ENCODE measurements at places on chromosomes 1 and 21.

GRCh38 chr21:39715804-39716397 is 29.1 kb upstream of the IGSF5 start:
- DNase-seq: peak; percentile 47

- no peak for DNase-seq
Measured at GRCh38 chr1:95004013-95004412, 68.7 kb downstream of the ALG14 start.

- peak; percentile 86 for DNase-seq
Measured at GRCh38 chr1:47409311-47410067, 6.6 kb upstream of the FOXE3 start.

DNA sequence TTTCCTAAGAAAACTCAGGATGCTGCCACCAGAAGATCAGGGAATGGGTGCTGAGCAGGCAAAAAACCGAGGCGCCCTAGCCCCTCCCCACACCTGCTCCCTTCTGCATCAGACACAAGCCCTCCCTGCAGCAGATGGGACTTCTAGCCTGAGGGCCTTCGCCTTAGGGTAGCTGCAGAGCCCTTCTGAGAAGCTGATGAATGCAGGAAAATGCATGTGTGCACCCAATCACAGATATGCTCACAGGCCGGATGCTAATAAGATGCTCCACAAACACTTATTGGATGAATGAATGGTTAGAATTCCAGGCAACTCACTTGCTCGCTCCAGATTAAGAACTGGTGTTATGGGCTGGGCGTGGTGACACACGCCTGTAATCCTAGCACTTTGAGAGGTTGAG is 6.8 kb upstream of the C1orf210 start:
- no peak for DNase-seq

DNA sequence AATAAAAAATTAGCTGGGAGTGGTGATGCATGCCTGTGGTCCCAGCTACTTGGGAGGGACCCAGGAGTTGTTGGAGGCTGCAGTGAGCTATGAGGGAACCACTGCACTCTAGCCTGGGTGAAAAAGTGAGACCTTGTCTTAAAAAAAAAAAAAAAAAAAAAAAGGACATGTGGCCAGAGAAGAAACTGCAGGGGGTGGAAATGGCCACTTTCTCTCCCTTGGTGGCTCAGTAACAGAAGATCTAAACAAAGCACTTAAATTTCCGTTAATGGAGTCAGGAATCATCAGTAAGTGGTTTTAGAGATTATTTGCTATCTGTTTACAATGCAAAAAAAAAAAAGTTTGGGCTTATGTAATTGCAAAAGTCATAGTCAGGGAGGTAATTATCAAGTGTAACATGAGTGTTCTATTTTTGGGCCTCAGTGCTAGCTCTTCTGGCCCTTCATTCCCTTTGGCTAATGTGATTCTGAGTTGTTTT is 19.3 kb upstream of the OPRD1 start:
- no peak for DNase-seq

GRCh38 chr1:162823771-162824525 is 33.4 kb downstream of the HSD17B7 start:
- DNase-seq: no peak

DNA sequence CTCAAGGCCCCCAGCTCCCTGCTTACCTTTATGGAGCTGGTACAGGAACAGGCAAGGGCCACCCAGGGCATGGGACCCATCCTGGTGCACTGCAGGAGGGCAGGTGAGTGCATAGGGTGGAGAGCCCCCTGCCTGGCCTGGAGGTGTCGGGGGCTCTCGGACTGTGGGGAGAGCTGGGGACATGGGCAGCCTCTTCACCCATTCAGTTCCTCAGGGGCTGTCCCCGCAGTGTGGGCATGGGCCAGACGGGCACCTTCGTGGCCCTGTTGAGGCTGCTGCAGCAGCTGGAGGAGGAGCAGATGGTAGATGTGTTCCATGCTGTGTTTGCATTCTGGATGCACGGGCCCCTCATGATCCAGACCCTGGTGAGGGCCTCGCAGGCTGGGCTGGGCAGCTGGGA is 7.3 kb upstream of the LGR6 start:
- no peak for DNase-seq

DNA sequence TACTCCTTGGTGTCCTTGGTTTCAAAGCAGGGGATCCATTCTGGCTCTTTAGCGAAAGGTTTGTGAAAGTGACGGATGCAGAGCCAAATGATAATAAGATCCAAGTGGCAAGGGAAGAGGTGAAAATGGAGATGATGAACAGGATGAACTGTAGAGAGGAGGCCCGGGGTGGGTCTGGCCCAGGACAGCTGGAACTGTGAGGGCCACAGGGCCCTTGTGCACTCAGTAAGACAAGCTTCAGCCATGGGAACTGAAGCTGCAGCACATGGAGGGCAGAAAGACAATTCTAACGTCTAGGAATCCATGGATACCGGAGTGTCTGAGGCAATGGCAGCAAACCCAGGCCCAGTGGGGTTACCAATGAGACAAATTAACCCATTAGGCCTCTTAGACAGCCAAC is 4.8 kb downstream of the KCNA2 start:
- no peak for DNase-seq

GRCh38 chr1:15803380-15803779 is 4.1 kb downstream of the UQCRHL start:
- peak; percentile 43 for DNase-seq

DNA sequence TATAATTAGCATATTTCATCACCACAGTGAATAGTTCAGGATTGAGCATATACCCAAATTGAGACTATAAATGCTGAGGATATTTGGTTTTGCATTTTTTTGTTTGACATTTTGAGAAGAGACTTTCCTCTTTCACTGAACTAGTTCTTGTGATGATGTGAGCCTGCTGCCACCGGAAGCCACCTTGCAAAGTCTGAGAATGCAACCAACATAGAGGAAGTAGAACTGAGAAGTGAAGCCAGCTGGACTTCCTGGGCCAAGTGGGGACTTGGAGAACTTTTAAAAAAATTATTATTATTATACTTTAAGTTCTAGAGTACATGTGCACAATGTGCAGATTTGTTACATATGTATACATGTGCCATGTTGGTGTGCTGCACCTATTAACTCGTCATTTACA is 102.3 kb downstream of the RPE65 start:
- no peak for DNase-seq

DNA sequence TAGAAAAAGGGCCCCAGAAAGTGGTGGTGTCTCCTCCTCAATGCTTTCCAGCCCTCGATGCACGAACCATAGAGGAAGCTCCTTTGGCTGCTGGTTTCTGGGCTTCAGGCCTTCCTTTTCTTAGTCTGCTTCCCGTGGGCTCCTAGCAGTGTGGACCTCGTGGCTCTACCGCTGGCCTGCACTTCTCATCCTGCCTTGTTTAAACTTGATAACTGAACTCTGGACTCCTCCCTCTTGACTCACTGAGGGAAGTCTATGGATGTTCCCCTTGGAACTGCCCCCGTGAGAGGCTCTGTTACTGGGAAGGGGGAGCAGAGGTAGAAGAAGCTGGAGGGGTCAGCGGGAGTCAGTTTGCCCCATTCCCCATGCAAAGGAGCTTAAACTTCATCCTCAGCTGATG is 75.3 kb upstream of the WDR26 start:
- no peak for DNase-seq

DNA sequence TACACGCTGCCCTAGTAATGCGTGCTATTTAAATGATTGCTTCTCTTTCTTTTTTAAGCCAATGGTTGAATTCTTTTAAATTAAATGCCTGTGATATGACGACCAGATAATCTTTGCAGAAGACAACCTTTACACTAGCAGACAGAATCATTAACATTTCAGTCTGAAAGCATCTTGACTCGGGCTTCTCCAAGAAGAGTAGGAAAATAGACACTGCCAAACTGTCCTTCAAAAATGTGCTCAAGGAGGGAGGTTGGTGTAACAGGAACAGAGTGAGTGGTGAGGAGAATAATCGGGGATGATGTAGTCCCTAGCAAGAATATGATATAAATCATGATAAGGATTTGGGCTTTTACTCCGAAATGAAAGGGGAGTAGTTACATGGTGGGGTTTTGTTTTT is 6.6 kb upstream of the B3GALNT2 start:
- DNase-seq: no peak

GRCh38 chr1:198934901-198935305 is 296.1 kb downstream of the PTPRC start:
- peak; percentile 33 for DNase-seq

DNA sequence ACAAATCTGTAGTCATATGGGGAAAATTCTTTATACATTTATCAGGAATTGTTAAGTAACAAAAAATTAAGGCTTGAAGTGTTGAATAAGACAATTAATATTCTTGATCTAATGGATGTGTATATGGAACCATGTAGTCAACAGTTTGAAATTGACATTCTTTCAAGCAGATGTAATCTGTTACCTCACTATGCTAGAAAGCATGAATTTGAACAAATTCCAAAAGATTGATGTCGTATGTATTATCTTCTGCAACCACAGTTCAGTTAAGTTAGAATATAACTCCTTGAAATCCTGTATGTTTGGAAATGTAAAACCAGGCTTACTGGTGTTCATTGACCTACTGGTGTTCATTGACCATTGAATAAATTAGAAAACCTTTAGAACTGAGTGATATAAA is 16.1 kb downstream of the CCDC18 start:
- DNase-seq: peak; percentile 40

DNA sequence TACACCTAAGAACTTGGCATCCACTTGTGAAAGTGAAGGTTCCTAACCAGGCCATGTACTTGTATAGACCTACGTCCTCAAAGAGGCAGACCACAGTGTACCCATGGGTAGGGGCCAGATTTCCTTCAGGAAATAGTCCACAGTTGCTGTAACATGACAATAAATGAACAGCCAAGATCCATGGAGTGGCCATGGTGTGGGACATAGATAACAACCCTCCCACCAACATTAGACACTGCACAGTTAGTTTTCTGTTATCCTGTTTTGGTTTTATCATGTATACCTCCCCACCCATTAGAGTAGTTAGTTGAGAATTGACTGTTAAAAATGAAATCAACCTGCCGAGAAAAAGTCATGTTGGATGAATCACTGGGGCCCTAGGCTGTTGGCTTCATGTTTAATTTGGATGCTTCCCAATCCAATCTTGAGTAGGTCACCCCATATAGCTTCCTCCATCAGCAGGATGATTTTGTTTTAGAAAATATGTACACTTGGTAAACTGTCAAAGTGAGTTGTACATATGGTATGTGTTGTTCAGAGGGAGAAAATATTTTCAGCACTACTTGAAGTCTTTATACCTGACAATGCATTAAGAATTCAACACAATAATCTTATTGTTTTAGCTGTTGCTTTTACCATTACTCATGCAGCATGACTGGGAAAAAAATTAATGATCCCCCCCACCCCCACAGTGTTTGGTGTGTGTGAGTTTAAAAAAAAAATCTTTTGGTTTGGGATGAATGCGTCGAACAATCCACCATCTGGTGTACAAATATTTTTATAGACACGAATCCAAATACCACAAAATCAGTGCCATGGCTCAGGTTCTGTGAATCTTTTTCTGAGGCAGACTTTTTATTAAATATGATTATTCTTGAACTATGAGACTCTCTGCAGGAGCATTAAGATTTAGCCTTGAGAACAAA is 88.3 kb upstream of the ARHGAP29 start:
- peak; percentile 99 for DNase-seq

DNA sequence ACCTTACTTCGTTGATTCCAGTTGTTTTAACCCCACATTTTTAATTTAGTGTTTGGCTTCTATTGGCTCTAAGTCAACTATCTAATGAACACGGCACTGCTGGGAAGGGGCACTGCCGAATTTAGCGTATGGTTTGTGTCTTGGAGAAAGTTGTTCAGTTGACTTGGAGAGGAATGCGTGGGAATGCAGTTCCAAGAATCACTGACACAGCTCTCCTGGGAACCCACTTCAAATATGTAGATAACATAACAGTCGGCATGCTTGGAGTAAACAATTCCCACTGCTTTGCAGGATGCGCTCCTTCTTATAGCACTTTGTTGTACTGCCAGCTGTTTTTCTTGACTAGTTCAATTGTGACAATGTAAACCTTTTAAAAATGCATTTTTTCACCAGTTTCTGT is 104.3 kb downstream of the RYR2 start:
- no peak for DNase-seq

DNA sequence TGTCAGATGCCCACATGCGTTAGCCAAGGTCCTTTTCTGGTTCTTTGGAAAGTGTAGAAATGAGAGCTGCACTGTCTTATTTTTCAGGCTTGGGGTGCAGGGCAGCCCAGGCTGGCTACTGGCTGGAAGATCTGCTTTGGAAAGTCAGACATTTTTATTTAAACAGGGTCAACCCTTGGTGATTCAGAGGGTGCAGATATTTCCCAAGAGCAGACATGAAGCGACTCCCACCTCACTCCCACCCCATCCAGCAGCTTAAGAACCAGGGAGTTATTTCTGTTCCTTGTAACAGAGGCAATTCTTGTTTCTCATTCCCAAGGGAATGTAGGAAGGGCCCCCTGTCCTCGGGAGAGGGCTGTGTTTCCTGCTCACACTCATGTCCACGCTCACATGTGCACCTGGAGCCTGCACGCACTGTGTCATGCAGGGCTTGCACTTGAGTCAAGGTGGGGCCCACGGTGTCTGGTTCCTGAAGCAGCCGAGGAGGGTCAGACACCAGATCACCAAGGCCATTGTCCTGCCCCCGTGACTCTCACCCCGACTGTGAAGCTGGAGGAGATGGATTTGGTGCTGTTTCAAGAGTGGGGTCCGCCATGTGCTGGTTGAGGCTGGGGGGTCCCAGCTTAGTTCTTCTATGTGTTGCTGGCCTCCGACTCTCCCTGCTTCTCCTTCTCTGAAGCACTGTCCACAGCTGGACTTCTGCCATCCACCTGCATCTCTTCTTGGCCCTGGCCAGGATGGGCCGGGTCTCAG is 992 bp downstream of the S100A7A start:
- no peak for DNase-seq

- DNase-seq: no peak
Measured at GRCh38 chr1:39452081-39452480, 39.4 kb upstream of the BMP8A start.

- DNase-seq: no peak
Measured at GRCh38 chr1:30274173-30274970, 449.0 kb downstream of the MATN1 start.

- no peak for DNase-seq
Measured at GRCh38 chr1:152699746-152700145, 1.6 kb downstream of the LCE2A start.

- no peak for DNase-seq
Measured at GRCh38 chr21:42092771-42093170, 21.7 kb downstream of the UMODL1 start.

- DNase-seq: no peak
Measured at GRCh38 chr1:18147672-18148071, 40.1 kb downstream of the IGSF21 start.

GRCh38 chr1:24369199-24369598 is 44.4 kb downstream of the STPG1 start:
- no peak for DNase-seq

GRCh38 chr21:42971897-42972275 is 2.5 kb upstream of the PKNOX1 start:
- DNase-seq: no peak

GRCh38 chr1:177119311-177119710 is 45.2 kb downstream of the ASTN1 start:
- DNase-seq: no peak

GRCh38 chr1:9466780-9467758 is 72.2 kb upstream of the SLC25A33 start:
- DNase-seq: no peak

Data from cardiac fibroblast (primary cell).